ENCODE measurements at places on chromosomes 6 and 20.

- no peak for DNase-seq
Measured at GRCh38 chr6:138803861-138804260, 8.0 kb downstream of the ECT2L start.

GRCh38 chr20:10902576-10903282, 228.9 kb upstream of the JAG1 start:
- no peak for DNase-seq

DNA sequence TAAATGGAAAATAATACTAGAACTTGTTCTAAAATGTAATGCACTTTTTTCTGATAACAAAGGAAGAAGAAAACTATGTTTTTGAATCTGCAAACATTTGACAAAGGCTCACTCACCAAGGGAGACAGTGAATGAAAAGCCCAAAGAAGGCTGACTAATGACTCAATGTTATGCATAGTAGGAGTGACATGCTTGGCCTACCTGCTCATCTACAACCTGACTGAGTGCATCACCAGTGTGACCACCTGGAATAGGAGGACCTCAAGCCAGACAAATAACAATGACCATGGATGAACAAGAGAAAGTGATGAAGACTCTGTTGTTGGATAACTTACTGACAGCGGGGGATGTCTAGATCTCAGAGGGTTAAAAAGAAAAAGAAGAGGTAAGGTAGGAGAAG, 157.2 kb downstream of the SIM1 start:
- no peak for DNase-seq

GRCh38 chr6:135181333-135182070, 394 bp downstream of the MYB start:
- no peak for DNase-seq

GRCh38 chr20:1918491-1919165, 23.4 kb downstream of the SIRPA start:
- DNase-seq: no peak

- DNase-seq: no peak
Measured at GRCh38 chr6:29521006-29521680, 33.4 kb upstream of the MAS1L start.

DNA sequence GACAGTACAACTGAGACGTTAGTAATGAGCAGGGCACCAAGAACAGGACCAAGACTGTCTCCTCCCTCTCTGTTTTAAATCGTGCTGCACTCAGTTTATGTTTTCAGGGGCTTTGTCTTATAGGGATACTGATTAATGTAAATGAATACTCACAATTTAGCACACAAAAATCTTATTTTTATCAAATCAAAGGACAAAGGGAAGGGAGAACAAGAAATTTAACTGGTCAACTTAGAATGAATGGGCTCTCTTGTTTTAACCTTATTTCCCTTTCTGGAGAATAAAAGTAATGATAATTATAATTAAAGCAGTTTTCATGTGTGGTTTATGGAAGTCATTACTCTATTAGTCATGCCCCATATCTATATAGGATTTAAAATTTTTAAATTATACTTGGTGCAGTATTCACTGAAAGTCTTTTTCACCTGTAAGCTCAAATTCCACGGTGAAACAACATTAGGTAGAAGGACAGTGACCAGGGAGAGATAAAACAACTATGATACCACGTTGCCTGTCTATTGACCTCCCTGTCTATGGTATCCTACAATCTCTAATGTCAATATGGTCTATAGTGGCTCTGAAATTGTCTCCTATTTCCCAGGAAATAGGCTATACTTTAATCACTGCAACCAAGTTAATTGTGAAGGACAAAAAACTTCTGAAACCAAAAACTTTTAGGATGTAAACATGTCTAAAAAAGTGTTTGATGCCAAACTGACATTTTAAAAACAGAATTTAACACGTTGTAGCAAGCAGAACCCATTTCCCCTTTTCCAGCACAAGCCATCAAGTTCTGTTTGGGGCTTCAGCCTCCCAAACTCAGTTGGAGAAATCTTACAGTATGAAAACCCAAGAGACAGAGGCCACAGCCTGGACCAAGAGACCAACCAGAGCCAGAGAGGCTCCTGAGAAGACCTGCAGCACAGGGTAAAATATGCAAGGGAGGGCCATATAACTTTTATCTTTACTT, 15.0 kb downstream of the ELOVL5 start:
- no peak for DNase-seq

GRCh38 chr20:14062786-14063185, 67.5 kb downstream of the MACROD2 start:
- no peak for DNase-seq

GRCh38 chr20:33132513-33133372, 35.2 kb upstream of the BPIFA2 start:
- DNase-seq: no peak

DNA sequence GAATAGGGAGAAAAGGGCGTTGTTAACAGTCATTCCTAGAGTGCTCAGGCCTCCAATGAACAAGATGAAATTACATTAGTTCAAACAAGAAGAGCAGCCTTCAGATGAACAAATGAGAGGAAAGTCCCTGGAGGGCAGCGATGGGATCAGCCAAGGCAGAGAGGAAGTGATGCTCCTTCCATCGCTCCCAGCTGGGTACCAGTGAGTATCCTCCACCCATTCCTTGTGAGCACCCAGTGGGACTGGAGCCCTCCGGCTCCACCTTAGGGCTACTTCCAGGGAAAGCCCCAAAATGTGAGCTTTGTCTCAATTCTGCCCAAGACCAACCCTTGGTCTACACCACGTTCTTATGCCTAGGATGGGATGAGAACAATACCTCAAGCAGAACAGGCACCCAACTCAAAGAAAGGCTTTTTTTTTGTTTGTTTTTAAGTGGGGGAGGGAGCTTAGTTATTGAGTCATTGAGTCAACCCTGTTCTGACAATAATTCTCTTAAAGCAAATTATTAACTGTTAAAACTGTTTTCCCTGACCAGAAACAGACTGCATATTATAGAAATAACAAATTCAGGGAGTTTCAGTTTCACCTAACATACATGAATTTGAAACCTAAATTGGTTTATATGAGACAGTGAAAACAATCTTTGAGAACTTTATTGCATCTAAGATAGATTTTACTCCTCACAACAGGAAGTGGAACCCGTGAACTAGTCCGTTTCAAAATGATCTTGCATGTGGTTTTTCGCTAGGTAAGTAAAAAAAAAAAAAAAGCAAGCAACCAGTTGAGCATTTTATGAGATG, 106.9 kb downstream of the IPCEF1 start:
- DNase-seq: no peak

DNA sequence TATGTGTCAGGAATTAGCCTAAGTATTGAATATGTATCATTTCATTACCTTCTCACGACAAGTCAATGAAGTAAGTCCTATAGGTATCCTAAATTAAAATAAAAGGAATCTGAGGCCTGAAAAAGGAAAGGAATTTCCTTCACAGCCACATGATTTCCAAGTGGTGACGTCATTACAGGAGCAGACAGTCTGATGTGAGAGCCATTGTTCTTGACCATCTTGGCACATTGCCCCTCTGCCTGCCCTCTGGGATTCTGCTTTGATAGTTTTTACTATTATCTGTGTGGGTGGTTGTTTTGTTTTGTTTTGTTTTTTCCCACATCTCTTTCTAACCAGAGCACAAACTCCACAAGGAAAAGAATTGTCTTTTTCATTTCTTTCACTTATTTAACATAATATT, 219.8 kb upstream of the UFL1 start:
- DNase-seq: no peak

GRCh38 chr20:40637176-40637575, 51.9 kb downstream of the MAFB start:
- no peak for DNase-seq

GRCh38 chr6:161882196-161882765, 608.4 kb upstream of the AGPAT4 start:
- DNase-seq: no peak

GRCh38 chr20:62359491-62360121, 7.5 kb downstream of the LAMA5 start:
- DNase-seq: no peak

GRCh38 chr6:3286641-3287171, 28.0 kb downstream of the PSMG4 start:
- DNase-seq: no peak

GRCh38 chr6:156839591-156840001, 62.4 kb downstream of the ARID1B start:
- DNase-seq: no peak

GRCh38 chr20:8331740-8332412, 199.8 kb downstream of the PLCB1 start:
- DNase-seq: no peak

GRCh38 chr6:154786144-154786868, 53.1 kb downstream of the SCAF8 start:
- no peak for DNase-seq

DNA sequence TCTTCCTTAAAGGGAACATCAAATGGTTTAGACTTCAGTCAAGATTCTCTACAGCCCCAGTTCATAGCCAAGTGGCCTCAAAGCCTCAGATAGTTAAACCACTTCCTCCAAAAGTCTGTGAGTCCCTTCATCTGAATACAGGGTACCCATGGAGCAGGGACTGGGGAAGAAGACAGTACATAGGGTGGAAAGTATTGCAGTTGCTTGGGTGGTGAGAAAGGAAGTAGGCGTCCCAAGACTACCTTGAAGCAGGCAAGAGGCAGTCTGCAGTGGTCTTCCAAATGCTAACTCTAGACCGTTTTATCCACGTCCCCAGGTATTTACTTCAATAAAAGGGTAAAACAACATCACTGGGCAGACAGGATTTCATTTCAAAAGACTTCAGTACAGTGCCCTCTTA, 2.0 kb downstream of the FYN start:
- no peak for DNase-seq

GRCh38 chr20:63775096-63775978, 35.8 kb downstream of the SLC2A4RG start:
- peak; percentile 74 for DNase-seq

DNA sequence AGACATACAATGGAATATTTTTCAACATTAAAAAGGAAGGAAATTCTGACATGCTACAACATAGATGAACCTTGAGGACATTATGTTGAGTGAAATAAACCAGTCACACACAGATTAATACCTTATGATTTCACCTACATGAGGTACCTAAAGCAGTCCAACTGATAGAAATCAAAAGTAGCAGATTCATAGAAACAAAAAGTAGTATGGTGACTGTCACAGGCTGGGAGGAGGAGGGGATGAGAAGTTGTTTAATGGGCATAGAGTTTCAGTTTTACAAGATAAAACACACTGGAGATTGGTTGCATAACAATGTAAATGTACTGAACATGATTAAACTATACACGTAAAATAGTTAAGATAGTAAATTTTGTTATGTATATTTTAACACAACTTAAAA, 48.5 kb upstream of the OLIG3 start:
- DNase-seq: no peak

DNA sequence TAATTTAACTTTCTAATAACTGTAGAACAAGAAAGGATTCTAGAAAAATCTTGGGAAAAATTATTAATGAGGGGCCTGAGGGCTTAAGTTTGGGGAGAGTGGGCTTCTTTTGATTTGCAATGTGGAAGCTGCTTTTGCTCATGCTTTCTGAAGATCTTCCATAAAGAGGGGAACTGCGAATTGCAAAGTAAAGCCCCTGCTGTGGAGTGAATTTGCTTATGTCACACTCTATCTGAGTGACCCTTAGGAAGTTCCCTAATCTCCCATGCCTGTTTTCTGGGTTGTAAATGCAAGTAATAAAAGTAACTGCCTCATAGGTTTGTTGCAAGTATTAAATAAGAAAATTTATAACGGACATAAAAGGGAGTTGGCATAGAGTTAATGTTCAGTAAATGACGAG, 301.2 kb downstream of the PLCB1 start:
- DNase-seq: no peak

DNA sequence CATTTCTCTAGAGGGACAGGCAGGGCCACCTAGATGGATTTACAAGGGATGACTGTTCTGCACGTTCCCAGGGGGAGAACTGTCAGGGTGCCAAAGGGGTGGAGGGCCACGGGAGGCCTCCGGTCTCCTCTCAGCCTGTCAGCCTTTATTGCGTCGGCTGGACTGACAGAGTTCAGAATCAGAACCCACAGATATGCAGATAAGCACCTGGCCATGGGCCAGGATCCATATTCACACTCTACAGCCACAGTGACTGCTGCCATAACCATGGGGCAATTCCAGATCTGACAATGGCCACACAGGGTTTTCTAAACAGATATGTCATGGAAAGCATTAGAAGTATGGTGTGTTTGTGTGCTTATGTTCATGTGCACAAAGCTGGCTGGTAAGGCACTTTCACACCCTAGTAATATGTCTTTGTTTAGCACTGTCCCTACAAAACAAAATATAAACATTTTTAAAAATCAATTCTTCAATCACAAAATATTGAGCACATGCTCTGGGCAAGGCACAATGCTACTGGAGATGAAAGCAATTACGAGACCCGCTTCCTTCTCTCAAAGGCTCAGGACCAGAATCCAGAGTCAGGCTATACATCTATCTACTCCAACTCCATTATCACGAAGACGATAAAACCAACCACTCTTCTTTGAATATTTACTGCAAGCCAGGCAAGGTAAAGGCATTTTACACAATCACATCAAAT, 29.1 kb downstream of the TRAM2 start:
- no peak for DNase-seq

- no peak for DNase-seq
Measured at GRCh38 chr6:38482466-38482865, 157.3 kb downstream of the BTBD9 start.

GRCh38 chr6:133612459-133612858, 276.5 kb upstream of the TCF21 start:
- DNase-seq: no peak

DNA sequence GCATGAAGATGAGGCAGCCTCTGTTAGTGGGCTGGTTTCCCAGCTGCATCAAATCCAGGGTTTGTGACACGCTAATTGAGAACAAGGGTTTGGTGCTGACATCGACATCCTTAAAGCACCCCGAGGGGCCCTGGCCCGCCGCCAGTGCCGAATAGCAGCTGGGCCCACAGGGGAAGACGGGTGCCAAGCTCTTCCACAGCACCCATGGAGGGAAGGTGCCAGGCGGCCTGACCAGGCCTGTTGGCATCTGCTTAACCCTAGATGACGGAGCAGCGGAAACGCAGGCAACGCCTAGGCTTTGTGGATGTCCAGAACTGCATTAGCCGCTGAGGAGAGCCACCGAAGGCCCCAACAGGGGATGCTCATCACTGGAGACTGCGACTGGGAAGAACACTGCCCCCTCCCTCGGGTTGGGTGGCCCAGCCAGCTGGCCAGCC, 16.0 kb downstream of the UQCC2 start:
- no peak for DNase-seq

DNA sequence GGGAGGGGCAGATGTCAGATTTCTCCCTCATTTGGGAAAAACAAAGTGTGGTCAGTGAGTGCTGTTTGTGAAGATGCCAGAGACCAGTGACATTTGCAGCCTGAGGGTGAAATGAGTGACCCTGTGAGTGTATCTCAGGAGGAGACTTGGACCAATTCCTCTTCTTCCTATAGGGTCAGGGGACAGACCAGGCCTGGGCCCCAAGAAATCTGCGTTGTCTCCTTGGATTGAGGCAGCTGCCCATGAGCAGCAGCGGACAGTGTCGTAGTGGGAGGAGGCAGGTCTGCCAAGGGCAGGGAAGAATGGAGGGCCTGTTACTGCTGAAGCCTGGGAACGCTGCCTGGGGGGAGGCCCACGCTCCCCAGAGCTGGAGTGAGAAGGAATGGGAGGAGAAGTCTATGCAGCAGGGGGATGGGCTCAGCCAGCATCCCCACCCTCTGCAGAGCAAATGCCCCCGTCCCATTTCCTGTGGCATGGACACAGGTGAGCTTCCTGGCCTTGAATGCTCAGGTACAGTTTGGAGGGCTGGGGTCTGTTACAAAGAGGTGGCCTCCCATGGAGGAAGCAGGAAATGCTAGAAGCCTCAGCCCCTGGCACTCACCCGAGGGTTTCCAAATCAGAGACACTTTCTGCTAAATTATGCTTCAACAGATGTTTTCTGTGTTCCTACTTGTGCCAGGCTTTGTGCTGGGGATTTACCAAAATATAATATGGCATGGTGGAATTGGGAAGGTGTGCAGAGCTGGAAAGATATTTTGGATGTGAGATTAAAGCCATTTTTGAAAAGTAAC, 29.8 kb downstream of the DAAM2 start:
- DNase-seq: no peak

Data from right renal pelvis (tissue), 4 donors.